Endodermal cell (in vitro differentiated cells): ENCODE measurements at places on chromosomes 3 and 15.

- DNase-seq, result peak; percentile 93
Measured at GRCh38 chr3:13495921-13496723, 16.0 kb downstream of the HDAC11 start.

DNA sequence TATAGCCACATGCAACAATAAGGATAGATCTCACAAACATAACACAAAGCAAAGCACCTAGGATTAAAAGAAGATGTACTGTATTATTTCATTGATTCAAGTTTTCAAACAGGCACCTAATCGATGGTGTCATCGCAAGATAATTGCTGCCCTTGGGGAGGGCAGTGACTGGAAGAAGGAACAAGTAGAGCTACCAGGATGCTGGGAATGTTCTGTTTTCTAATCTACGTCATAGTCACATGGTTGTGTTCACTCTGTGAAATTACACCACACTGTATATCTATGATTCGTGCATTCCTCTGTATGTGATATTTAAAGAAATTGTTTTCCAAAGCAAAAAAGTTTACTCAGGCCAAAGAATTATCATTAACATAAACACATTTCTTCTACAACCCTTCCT lies 236.6 kb downstream of the FGF12 start:
- no peak for DNase-seq

GRCh38 chr3:94596141-94596540 lies 533.3 kb downstream of the NSUN3 start:
- DNase-seq, result no peak

- DNase-seq, result no peak
Measured at GRCh38 chr15:45657254-45657653, 22.4 kb downstream of the SQOR start.

- peak; percentile 97 for DNase-seq
Measured at GRCh38 chr3:195850857-195851543, 39.3 kb upstream of the MUC4 start.

DNA sequence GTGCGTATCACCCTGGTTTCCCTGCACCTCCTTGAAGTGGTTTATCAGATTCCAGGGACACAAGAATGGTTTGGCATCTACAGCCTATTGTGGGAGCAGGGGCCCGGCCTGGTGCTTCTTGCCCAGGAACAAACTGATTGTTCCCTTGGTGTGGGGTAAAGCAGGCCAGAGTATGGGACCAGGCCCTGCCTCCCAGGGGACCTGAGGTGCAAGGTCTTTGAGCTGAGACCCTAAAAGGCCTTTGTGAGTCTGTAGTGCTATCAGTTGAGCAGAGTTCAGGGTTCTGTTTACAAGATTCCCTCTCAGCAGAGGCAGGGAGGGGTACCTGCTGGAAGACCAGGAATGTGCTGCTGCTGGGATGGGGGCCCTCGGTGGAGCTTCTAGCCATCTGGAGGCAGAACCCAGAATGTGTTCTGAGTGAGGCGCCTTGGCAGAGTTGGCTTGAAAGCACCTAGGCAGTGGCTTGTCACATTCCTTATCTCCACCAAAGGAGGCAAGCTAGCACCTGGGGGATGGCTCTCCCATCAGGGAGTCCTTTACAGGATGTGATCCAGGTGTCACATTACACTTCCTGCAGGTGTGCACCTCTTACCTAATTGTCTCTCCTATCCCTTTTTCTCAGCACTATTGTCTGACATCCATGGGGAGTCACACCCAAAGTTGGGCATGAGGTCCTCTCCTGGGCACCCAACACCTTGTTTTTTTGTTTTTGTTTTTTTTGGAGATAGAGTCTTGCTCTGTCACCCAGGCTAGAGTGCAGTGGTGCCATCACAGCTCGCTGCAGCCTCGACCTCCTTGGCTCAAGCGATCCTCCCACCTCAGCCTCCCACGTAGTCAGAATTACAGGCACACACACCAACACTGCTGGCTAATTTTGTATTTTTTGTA lies 13.1 kb downstream of the FLNB start:
- DNase-seq, result peak; percentile 95

DNA sequence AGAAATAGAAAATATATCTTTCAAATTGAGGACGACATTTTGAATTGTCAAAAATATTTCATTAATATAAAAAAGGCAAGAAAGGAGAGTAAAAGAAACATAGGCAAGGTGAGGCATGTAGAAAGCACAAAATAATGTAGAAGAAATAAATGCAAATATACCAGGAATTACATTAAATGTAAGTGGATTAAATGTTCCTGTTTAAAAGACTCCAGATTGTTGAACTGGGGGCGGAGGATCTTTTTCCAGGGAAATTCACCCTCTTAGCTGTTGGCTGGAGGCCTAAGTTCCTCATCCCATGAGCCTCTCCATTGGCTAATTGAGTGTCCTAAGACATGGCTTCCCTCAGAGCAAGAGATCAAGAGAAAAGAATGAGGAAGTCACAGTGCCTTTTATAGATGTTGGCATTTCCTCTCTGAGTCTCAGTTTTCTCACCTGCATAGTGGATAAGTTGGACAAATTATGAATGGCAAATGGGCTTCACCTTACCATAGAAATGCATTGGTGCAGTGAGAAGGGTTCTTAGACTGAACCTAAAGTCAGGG lies 147.4 kb upstream of the SMAD3 start:
- DNase-seq, result no peak
